ENCODE measurements at places on chromosomes 11 and 22.

- peak; percentile 44 for DNase-seq
Measured at GRCh38 chr22:20567993-20568417, 60.6 kb downstream of the MED15 start.

GRCh38 chr11:119065369-119065768, 2.2 kb upstream of the VPS11 start:
- DNase-seq: no peak

DNA sequence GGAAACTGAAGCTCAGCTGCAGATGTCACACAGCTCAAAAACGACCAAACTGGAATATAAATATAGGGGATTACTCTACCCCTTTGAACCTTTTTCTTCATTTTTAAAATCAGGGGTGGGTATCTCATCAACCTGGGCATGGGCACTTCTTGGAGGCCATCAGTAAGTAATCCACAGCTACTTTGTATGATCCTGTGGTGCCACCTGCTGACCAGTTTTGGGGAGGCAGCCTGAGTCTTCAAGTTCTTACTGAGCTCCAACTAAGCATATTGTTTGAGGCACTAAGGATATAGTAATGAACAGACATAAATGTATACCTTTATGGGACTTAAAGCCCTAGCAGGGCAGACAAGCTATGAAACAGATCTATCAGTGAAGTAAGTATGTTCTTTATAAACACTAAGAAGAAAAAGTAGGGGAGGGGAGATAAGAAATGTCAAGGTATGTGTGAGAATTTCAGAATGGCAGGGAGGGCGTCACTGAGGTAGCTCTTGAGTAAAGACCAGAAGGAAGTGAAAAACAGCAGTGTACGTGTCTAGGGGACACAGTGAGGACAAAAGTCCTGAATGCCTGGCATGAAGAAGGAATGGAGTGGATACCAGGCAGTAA, 18.4 kb downstream of the TUB start:
- peak; percentile 74 for DNase-seq

GRCh38 chr22:19376247-19376646, 55.3 kb downstream of the HIRA start:
- no peak for DNase-seq

GRCh38 chr22:20091690-20092476, 11.8 kb downstream of the DGCR8 start:
- DNase-seq: no peak

- no peak for DNase-seq
Measured at GRCh38 chr11:42772886-42773285, 538.9 kb upstream of the API5 start.

GRCh38 chr11:86749821-86750401, 50.4 kb upstream of the PRSS23 start:
- no peak for DNase-seq

DNA sequence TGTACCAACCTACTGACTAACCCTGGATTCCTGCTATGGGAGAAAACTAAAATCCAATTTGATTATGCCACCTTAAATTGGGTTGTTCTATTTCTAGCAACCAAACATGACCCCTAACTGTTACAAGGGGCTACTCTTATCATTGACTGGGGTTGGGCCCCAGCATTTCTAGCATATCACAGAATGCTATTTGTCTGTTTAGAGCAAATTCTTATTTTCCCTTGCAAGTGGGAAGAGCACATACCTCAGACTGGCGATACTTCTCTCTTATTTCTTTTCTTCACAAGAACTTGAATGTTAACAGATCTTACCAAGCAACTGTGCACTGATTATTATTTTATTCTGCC, 93.7 kb downstream of the C11orf58 start:
- no peak for DNase-seq

DNA sequence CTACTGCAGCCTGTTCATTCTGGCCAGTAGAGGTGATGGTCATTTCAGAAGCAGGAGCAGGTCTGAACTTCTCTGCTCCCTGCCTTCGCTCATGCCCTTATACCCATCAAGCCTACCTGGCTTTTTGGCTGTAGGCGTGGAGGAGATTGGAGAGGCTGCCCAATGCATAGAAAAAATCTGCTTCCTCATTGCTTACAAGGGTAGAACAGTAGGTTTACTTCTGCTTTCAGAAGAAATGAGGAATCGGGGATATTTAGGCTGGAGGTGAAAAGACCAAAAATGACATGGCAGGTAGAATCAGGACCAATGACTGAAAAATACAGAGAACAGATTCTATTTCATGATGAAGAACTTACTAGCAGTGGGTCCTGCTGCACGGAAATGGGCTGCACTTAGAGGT, 72.9 kb upstream of the YWHAH start:
- no peak for DNase-seq

GRCh38 chr11:74171997-74172396, 908 bp downstream of the PPME1 start:
- DNase-seq: no peak

Data from umbilical cord (tissue), 2 donors.